ENCODE measurements at places on chromosomes 11 and 22. TPM values are rescaled to one million over a fixed set of nuclear protein-coding genes. Genes with fewer than 3 reads are reported as not detected.

Gene KCNK4
- total RNA-seq, result 0.13 TPM

Gene NAT10
- 21.5 TPM for total RNA-seq

Gene IGSF22
- 4.2 TPM for total RNA-seq

Gene IFITM2
- total RNA-seq, result 48.1 TPM

Gene ZP1
- not detected for total RNA-seq

Gene SERPIND1
- total RNA-seq, result 0.09 TPM

Gene NRIP3
- total RNA-seq, result 1.6 TPM

Gene SAA4
- not detected for total RNA-seq

DNA sequence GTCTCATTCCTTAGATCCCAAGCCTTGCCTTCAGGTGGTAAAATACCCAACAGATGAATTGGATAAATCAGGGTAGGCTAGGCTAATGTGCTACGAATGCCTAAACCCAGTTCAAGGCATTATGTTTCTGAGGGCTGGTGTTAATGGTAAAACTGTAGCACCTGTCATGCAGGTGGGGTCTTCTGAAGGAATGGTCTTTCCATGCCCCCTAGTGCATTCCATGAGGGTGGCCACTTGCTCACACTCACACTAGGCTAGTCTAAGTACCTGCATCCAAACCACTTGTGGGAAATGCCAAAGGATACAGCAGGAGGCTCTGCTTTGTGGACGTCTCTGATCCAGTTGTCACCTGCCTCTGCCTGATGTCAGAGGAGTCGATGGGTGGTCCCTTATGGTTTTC, 24.2 kb upstream of the UCP3 start:
- DNase-seq, result no peak

GRCh38 chr22:45329530-45329936, 19.8 kb downstream of the FAM118A start:
- peak; percentile 91 for DNase-seq

DNA sequence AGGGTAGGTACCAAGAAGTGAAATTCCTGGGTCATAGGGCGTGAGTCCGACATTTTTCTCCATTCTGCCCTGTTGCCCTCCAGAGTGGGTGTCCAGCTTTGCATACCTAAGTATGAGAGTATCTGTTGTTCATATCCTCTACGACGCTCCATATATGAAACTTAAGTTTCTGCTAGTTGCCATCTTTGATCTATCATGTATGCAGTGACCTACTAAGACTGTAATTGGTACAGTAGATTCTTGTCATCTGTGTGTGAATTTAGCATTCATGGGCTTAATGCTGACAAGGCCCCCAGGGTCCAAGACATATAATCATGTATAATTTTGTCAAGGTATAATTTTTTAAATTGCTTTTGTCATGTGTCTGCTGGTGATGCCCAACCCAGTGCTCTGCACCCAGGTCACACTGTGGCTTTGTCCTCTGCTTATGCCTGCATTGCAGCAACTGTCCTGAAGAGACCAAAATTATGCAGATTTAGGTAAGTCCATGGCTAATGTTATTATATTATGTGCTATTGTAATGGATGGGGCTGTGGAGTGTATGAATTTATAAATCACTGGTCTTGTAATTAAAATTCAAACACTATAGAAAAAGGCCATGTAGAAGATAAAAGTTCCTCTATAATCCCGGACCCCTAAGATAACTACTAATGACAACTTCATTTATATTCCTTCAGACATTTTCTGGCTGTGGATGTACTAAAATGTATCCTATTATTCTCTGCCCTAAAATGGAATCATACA, 12.2 kb downstream of the NEAT1 start:
- DNase-seq, result no peak

DNA sequence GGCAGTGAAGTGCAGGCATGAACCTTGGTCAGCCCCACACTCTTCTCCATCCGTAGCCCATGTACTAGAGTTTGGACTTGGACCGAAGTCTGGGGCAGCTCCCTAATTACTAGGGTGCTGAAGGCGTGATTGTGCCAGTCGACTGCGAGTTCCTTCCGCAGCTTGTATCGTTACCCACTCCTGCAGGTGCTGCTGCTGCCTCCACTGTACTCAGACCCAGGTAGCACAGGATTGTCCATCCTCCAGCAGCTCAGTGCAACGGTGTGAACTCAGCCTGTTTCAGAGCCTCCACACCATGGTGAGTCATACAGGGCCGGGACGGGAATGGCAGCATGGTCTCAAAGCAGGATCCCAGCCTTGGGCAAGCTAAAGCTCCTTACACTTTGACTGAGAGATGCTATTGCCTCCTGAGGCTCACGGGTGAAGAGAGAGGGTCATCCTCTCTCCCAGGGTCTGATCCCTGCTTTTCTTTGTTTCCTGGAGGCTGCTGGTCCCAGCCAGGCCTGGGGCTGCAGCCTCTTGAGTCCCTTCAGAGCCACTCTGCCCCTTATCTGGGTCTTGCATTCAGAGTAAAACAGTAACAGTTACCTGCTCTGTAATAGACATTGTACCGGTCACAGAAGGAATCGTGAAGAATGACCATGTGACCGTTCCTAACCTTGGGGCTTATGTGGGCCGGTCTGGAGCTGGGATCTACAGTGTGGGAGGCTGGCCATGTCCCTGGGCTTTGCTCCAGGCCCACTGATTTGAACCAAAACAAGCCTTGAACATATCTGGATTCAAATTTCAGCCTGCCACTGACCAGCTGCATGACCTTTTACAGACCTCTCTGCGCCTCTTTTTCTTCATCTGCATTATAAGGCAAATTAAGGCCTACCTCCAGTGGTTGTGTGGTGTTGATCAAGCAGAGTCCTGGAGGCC, 1.7 kb downstream of the TKFC start:
- DNase-seq, result peak; percentile 19

- peak; percentile 56 for DNase-seq
Measured at GRCh38 chr22:45163099-45163450, 650 bp upstream of the NUP50 start.
